ENCODE measurements at places on chromosomes 13 and 19.

GRCh38 chr19:47229676-47230053 is 1.3 kb downstream of the BBC3 start:
- DNase-seq, result no peak

GRCh38 chr19:9916719-9917118 is 19.6 kb downstream of the OLFM2 start:
- DNase-seq, result no peak

DNA sequence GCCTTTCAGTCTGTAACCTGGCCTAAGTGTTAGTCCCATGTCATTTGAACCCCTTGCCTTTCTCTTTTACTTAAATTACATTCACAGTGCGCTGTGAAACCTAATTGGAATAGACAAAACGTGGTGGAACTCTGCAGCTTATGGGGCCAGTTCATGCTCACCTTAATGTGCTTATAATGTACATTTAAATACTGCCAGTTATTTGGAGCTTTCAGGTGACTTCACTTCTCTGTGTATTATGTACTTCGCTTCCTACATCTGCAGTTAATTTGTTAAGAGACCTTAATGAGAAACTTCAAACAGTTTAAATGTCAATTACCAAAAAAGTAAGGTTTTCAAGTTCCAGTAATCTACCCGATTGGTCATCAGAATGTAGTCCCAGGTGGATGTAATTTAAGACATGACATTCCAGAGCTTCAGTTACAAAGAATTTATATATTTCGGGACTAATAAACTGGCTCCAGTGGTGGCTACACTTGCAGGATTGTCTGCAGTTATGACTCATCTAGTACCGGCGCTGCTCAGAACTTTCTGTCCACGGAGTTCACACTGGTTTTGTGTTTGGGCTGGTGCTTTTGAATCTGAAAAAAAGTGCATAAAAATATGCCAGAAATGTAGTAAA is 125.3 kb downstream of the TM9SF2 start:
- DNase-seq, result no peak

DNA sequence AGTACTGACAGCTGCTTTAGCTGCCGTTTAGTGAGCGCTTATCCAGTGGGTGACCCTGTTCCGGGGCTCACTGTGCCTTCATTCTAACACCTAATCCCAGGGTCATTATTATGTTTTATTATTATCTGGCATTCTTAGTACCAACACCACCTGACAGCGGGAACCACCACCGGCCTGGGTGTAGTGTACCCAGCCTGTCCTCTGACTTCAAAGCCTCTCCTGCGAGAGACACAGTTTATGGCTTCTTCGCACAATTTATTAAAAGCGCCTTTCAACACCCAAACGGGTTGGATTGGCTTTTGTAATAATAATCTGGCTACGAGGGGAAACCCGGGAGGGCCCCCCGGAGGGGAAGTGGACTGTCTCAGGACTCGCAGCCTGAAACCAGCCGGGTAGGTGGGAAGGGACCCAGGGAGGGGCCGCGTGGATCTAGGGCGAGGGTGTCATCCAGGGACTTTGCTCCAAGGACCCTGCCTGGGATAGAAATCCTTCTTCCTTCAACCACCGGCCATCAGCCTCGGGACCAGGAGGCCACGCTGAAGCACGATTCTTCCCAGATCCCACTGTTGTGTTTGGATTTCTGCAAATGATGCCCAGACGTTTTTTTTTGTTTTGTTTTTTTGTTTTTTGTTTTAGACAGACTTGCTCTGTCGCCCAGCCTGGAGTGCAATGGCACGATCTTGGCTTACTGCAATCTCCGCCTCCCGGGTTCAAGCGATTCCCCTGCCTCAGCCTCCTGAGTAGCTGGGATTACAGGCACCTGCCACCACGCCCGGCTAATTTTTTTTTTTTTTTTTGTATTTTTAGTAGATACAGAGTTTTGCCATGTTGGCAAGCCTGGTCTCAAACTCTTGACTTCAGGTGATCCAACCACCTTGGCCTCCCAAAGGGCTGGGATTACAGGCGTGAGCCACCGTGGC is 1.6 kb upstream of the ZBTB7A start:
- DNase-seq, result no peak

- peak; percentile 46 for DNase-seq
These were observed 60.5 kb downstream of the CELF5 start for GRCh38 chr19:3284759-3285646.

DNA sequence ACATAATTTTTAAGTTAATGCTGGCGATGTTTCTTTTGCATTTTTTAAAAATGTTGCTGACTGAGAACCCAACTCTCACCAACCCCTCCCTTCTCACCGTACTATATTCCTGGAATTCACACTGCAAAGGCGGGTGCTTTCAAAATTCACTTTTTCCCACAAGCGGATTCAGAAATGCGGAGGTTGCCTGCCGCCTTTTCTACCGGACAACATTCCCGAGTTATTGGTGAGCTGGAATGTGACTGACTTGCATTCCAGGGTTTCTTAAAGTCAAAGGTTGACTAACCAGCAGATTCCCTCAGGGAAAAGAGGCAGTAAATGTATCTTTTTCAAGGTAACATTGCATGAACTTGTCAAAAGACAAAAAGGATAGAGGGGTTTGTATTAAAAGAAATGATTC is 113.3 kb downstream of the RAB20 start:
- no peak for DNase-seq

- DNase-seq, result no peak
These were observed 187.3 kb downstream of the NUFIP1 start for GRCh38 chr13:44801990-44802389.

DNA sequence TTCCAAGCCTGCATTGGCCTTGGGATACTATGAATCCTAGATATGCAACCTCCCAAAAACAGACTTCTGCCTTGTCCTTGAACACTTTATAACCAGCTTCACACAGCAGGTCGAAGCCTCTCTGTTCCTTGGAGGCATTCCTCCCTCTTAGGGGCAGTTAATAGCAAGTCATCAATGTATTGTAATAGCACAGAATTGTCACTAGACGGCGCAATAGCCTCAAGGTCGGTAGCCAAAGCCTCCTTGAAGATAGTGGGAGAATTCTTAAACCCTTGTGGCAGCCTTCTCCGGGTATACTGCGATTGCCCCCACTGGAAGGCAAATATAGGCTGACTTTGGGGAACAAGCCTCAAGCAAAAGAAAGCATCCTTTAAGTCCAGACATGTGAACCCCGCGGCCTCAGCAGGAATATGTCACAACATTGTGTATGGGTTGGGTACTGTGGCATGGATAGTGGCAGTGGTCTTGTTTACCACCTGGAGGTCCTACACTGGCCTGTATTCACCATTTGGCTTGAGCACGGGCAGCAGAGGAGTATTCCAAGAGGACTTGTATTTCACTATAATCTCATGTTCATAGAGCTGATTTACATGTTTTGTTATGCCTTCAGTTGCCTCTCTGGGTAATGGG is 61.1 kb downstream of the ZNF431 start:
- no peak for DNase-seq

DNA sequence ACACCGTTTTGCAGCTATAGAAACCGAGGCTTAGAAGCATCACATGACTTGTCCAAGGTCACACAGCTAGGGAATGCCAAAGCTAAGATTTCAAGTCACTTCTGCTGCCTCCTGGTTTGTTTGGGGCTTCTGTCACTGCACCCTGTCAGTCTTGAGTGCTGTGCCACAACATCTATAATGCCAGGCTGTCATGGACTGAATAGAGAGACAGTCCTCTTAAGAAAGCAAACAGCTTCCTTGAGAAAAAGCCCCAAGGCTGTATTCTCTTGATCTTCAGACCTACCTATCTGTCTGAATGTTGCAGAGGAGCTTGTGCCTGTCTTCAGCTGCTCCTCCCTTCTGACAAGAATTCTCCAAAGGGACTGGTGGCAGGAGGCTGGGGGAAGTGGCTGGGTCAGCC is 81.6 kb downstream of the OLFM4 start:
- no peak for DNase-seq

DNA sequence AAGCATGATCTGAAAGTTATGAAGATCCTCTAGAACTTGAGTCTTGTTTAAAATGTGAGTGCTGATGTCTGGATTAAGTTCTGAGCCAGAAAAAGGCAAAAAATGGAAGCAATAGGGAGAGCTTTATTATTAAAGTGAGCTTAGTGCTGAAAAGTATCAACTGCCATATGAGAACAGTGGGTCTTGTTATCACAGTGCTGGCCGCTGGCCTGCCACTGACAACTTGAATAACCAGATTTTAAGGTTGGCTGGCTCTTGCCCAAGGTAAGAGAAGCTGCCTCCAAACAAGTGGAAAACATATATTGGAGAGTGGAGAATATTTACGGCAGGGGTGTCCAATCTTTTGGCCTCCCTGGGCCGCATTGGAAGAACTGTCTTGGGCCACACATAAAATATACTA is 33.9 kb downstream of the NUFIP1 start:
- DNase-seq, result no peak

DNA sequence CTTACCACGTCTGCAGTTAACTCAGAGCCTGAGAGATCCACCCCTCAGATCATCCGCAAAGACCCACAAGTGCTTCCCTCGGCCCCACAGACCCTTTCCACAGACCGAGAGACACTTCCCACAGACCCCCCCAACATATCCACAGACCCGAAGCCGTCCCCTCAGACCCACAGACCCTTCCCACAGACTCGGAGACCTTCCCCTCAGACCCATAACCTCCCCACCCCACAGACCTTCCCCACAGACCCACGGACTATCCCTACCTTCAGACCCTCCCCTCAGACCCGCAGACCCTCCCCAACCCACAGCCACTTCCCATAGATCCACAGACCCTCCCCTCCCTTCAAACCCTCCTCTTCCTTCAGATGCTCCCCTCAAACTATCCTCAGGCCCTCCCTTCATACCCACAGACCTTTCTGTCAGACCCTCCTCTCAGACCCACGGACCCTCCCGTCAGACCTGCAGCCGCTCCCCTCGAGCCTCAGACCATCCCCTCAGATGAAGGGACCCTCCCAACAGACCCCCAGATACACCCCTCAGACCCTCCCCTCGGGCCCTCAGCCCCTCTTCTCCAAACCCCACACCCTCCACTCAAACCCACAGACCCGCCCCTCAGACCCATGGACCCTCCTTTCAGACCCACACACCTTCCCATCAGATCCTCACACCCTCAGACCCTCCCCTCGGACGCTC is 20.1 kb upstream of the TFDP1 start:
- no peak for DNase-seq

DNA sequence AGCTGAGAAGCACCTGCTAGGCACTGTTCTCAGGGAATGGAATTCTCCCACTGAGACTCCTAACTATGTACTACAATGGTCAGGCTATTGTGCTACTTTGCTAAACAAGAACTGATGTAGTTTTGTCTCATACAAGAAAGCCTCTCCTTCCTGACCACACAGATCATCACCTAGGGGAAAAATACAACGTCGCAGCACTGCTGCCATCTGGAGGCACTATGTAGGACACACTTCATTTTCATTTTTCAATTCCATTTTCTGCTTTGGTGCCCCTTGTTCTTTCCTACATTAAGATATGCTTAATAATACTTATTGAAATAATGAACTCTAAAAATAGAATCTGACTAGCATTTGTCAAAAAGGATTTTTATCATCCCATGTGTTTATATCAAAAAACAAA is 21.1 kb downstream of the PROSER1 start:
- DNase-seq, result no peak

DNA sequence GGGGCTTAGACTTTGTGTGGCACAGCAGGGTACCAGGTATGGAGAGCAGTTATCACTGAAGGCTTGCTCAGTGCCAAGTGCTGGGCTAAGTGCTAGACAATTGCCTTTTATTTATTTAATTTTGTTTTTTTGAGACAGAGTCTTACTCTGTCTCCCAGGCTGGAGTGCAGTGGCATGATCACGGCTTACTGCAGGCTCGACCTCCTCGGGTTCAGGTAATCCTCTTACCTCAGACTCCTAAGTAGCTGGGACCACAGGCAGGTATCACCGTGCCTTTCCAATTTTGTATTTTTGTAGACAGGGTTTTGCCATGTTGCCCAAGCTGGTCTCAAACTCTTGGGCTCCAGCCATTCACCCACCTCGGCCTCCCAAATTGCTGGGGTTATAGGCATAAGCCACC is 256.9 kb downstream of the ZNF536 start:
- no peak for DNase-seq

DNA sequence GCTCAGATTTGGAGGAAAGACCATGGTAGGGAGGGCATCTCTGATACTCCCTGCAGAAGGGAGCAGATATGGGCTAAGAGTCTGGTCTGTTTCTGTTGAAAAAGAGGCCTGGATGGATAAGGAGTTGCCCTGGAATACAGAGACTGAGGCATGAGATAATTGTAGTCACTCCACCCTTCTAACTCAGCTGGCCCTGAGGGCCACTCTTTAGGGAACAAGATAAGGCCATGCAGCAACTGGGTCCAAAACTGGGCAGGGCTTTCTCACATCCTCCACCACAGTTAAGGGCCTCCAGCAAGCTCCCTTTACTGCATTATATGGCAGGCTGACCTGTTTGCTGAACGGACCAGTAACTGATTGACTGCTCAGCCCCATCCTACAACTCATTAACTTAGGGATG is 1.3 kb downstream of the ZNF749 start:
- DNase-seq, result no peak

DNA sequence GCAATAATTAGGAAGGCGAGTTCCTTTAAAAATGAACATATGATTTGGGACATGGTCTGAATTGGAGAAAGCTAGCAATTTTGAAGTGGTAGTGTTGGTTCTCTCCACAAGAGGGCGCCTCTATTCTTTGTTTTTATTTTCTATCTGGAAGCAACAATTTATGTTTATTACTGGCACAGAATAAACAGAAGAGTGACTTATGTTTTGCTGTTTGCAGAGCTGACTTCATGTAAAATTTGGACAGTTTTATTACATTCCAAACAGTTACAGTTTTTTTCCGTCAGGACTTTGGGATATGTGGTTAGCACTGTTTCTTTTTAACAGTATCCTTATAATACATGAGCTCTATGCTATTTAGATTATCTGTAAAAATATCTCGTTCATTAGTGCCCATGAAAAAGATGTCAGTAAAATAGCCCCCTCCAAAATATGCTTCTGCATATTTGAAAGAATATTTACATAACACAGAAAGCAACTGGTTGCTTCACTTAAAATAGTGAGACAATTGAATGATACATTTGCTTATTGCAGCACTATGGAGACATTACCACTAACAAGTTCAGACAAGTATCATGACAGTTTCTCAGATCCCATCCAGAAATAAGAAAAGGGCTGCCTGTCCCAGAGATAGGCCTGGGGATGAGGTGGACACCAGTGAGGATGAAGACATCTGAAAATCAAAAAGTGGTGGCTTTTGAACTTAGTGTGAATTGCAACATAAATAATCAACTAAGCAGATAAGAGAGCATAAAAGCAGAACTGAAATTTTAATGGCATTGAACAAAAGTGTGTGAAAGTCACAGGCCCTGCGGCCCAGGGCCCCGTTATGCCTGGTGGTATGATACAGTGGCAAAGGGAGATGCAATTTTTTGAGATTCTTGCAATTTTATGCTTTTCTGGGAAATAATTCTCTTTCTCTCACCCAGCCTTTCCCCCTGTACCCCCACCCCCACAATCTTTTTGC is 32.3 kb upstream of the FGF9 start:
- DNase-seq, result no peak

GRCh38 chr19:2171349-2172145 is 7.8 kb downstream of the DOT1L start:
- peak; percentile 79 for DNase-seq

Data from activated T-helper 9 cell treated with anti-CD3 and anti-CD28 coated beads, Interleukin-2, amount 50 U/mL, for 16 hours (primary cell).